HepG2 (cell line): ENCODE measurements at places on chromosomes 2 and 18. TPM values are rescaled to one million over a fixed set of nuclear protein-coding genes. Genes with fewer than 3 reads are reported as not detected.

The KIAA2012 gene
- polyA plus RNA-seq = not detected in 2 replicates

The PHLPP1 gene
- 9.2 and 9.8 TPM in 2 replicates for polyA plus RNA-seq

The MLPH gene
- polyA plus RNA-seq = 0.12 and 0.27 TPM in 2 replicates

The CPO gene
- 0.07 TPM in 1 of 2 replicates, not detected in the other for polyA plus RNA-seq

The LRATD1 gene
- polyA plus RNA-seq = 0.04 and 0.07 TPM in 2 replicates

The RBKS gene
- polyA plus RNA-seq = 7.8 and 8.3 TPM in 2 replicates

The IL1RN gene
- 101 and 142 TPM in 2 replicates for polyA plus RNA-seq

The LCT gene
- not detected in 2 replicates for polyA plus RNA-seq

The CYP27C1 gene
- polyA plus RNA-seq = not detected in 2 replicates

The DLGAP1 gene
- polyA plus RNA-seq = 0.01 and 0.03 TPM in 2 replicates

The APCDD1 gene
- polyA plus RNA-seq = 6.0 and 8.6 TPM in 2 replicates

The GPR55 gene
- not detected in 2 replicates for polyA plus RNA-seq
